Left kidney (tissue), 8 donors: ENCODE measurements at places on chromosomes 5 and 9. TPM values are rescaled to one million over a fixed set of nuclear protein-coding genes. Genes with fewer than 3 reads are reported as not detected.

DNA sequence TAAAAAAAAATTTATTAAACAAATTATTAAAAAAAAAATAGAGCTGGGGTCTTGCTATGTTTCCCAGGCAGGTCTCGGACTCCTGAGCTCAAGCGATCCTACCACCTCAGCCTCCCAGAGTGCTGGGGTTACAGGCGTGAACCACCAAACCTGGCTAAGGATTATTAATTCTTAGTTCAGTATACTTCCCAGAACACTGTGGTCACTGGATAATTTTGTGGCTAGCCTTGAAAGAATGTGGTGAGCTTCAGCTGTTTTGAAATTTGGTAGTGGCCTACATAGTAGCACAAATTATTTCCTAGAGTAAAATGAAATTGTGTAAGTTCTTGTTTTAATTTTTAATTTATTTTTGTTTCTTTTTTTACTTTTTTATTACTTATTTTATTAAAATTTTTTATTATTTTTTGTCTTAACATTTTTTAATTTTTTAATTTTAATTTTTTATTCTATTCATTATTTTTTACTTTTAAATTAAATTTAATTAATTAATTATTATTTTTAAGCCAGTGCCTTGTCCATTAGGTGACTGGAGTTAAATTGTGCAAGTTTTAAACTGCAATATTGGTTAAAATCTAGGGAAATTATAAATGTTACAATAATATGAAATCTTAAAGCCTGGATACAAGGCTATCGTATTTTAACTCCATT, 23.0 kb downstream of the ARRDC3 start:
- no peak for DNase-seq

GRCh38 chr5:90546216-90546837, 12.3 kb upstream of the ADGRV1 start:
- no peak for DNase-seq

DNA sequence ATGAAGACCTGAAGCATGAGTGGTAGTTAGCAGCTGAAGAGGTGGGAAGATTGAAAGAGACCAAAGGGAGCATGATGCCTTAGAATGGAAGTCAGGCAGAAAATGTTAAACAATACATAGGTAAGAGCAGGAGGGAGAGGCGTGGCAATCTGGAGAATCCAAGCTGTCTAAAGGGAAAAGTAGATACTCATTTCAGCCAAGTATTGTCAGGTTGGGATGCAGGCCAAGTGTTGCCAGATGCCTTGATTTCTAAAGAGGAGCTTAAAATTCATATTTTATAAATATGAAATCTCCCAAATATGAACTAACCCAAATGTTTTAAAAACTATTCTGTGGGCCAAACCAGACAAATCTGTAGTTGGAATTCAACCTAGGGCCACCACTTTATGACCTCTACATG, 4.2 kb downstream of the PAM start:
- DNase-seq = no peak

DNA sequence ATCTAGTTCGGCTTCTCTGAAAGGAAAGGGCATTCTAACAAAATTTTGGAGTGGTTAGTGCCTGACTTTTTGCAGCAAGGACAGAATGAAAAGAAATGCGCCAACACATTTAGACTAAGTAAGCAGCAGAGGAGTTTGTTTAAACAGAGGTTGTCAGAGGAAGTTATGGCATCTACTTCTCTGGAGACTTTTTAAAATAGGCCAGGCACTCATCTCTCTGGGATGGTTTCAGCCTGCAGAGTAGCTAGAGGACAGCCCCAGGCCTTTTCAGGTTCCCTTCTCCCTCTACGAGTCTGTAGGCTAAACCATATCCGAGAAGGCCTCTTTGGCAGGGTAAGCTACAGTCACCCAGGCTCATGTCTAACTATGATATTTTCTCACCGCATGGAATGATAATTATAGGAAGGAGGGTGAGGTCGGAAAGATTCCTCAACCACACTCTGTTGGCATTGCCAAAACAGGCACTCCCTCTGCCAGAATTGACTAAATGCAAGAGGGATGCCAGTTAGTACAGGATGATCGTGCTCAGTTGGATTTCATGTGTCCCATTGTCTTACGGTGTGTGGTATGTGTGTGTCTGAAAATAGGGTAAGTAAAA, 1.4 kb upstream of the CTXN3 start:
- DNase-seq = no peak

DNA sequence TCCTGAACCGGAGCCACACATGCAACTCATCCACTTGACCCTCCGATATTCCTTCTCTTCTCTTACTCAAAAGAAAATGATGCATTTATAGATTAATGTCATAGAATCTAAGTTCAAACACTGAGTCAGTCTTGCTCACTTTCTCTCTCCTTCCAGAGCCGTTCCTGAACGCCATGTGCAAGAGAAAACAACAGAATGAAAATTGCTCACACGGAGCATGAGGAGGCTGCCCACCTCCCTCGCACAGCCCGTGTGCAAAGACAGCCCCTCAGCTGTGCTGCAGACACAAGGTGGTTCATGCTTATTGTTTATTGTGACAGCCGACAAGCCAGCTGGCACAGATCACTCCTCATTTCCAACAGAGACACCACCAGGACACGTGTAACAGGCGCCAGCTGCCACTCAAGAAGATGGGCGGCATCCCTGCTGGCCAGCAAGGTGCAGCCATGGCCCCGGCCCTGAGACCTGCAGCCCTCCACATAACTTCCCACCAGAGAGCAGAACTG, 290.8 kb downstream of the GLIS3 start:
- peak; percentile 25 for DNase-seq

GRCh38 chr9:38063363-38063707, 5.7 kb downstream of the SHB start:
- no peak for DNase-seq

DNA sequence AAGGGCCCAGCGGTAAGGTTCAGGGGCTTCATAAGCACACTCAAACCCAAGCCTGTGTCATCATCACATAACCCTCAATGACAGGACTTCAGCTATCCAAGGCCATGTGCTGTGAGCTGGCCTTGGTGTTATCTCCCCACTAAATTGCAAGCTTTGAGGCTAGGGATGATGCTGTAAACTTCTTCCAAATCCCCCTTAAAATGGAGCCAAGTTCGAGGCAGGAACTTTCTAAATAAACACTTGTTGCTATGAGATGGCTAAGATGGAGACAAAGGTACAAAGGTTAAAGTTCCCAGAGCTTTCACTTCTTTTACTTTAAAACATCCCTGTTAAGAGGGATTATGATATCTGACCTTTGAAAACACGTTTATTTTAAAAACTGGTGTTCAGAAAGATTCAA, 123.6 kb downstream of the MYO10 start:
- no peak for DNase-seq

GRCh38 chr9:17472126-17472525, 106.7 kb upstream of the SH3GL2 start:
- no peak for DNase-seq

GRCh38 chr5:107404595-107405374, 266.0 kb downstream of the EFNA5 start:
- DNase-seq = no peak

- no peak for DNase-seq
These were observed 598 bp downstream of the RGP1 start for GRCh38 chr9:35749515-35750255.

DNA sequence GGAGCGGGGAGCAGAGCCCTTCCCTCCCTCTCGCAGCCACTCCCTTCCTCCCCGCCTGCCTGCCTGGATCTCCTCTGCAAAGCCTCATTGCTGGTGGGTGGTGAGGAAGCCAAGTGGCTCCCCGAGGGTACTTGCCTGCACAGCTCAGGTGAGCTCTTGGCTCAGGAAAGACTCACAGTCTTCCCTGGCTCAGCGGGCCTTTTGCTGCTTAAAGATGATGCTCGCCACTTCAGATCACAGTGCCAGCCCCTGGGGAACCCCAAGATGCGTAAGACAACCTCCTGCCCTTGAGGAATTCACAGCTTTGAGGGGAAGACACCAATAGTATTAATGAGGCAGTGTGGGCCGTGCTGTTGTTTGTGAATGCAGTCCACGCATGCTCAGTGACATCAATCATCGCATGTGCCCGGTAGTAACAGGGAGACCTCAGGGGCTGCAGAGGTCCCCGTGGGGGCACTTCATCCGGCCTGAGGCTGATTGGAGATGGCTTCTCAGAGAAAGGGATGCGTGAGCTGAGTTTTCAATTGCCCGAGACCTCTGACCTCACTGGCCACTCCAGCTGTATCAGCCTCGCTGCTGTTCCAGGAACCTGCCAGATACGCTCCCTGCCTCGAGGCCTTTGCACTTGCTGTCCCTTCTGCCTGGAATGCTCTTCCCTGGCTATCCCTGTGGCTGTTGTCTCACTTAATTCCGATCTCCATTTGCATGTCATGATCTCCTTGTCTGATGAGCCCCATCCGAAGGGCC, 36.8 kb downstream of the ERGIC1 start:
- no peak for DNase-seq

DNA sequence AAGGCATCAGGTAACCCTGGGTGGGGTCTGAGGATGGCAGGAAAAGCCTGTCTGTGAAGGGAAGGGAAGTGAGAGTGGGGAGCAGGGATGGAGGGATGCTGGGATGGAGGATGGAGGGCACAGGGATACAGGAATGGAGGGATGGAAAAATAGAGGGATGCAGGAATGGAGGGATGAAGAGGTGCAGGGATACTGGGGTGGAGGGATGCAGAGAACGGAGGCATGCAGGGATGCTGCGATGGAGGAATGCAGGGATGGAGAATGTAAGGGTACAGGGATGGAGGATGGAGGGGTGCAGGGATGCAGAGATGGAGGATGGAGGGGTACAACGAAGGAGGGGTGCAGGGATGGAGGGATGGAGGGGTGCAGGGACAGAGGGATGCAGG, 9.1 kb downstream of the PTGES2 start:
- DNase-seq = no peak

DNA sequence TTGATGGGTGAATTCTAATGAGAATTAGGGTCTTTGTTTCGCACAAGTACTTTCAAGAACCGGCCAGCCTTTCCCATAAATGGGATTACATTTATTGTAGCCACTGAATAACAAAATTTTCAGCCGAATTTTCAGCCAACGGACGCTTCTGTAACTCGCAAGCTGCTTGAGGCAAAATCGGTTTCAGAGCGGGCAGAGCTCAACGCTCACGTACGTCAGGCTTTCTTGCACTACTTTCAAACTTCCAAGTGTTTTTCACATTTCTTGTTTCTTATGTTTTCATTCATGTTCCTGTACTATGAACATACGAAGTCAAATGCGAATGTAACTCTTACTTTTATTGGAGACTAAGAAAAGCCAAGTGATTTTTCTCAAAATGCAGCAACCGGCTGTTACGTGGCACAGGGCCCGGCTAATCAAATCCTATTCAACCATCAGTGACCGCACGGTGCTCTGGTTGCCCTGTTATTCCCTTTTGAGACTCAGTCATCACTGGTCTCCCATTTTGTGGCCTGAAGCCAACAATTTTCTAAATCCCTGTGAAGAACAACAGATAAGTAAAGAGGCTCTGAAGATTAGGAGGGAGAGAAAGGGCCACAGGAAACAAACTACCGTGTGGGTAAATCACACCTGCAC, 68.5 kb downstream of the SLC28A3 start:
- no peak for DNase-seq

GRCh38 chr9:95764533-95765319, 110.8 kb upstream of the ERCC6L2 start:
- DNase-seq = no peak

GRCh38 chr9:78858266-78858665, 561.3 kb downstream of the PSAT1 start:
- no peak for DNase-seq

GRCh38 chr9:108634204-108634603, 221.6 kb downstream of the ACTL7B start:
- no peak for DNase-seq

DNA sequence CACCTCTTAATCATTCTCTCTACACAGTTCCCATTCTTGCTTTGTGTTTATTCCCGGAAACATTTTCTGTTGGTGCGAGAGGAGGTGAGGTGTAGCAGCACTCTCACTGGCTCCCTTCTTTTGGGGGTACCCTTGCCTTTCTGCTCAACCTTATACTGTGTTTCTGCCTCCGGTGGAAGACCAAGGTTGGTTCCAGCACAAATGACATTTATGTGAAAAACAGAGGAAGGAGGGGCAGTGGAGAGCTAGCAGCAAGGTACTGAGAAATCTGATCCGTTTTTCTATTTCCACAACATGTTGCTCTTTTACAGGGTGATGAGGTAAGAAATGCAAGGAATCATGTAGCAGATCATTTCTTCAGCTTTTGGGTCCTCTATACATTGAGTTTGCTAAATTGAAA, 648.0 kb upstream of the DMAC1 start:
- no peak for DNase-seq

DNA sequence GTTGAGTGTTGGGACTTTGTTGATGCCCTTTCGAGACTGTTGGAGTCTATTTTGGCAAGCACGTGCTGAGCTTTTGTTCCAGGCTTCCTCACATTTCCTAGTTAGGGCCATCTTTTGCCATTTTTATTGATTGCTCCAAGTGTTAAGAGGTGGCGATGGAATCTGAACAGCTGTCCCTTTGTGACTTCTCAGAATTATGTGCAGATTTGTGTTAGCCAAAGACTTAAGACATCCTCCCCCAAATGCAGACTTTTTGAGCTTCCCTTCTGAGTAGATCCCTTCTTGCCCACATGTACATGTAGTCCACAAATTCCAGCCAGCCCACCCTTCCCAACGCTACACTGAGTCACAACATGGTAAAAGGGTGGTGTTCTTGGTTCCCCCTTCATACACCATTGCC, 59.2 kb downstream of the SPIN1 start:
- no peak for DNase-seq

GRCh38 chr5:32645246-32645645, 59.9 kb downstream of the SUB1 start:
- DNase-seq = no peak

GRCh38 chr5:141963701-141964100, 5.2 kb upstream of the RNF14 start:
- no peak for DNase-seq

- no peak for DNase-seq
These were observed 18.8 kb downstream of the NUP214 start for GRCh38 chr9:131144201-131144600.

DNA sequence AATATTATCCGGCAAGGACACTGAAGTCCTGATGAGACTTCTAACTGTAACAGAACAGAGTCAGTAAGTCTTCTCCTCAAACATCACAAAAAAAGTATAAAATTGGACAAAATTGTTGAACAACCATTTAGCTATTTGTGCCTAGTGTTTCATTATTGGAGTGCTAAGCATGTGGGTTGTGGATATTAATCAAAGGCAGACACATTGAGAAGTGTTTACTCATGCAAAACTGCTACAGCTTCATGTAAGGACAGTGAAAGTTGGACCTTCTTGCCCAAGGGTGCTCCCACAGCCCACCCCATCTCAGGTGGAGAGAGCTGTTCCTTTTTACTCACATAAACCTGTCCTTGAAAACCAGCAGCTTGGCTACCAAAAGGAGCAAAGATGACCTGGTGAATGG, 355.1 kb upstream of the DAB2 start:
- no peak for DNase-seq

The BTNL8 gene
- 0.65 TPM for polyA plus RNA-seq

The SLC6A18 gene
- polyA plus RNA-seq = 0.53 TPM

The LVRN gene
- polyA plus RNA-seq = 3.0 TPM

The OR13C2 gene
- polyA plus RNA-seq = not detected

The PAEP gene
- 0.42 TPM for polyA plus RNA-seq

The KCTD16 gene
- 2.9 TPM for polyA plus RNA-seq

The LRRTM2 gene
- 1.9 TPM for polyA plus RNA-seq

The STRBP gene
- polyA plus RNA-seq = 58.2 TPM

The ESM1 gene
- 8.8 TPM for polyA plus RNA-seq

The RMI1 gene
- polyA plus RNA-seq = 26.8 TPM

The KCNV2 gene
- 0.27 TPM for polyA plus RNA-seq

The TSSK1B gene
- polyA plus RNA-seq = 0.12 TPM

The CDX1 gene
- polyA plus RNA-seq = 0.45 TPM
